Sigmoid colon (tissue), 7 donors: ENCODE measurements at places on chromosomes 3 and 15.

- peak; percentile 94 for DNase-seq
Observed at GRCh38 chr3:134464064-134464688, 21.6 kb downstream of the ANAPC13 start.

GRCh38 chr3:57959423-57960173 is 48.6 kb upstream of the FLNB start:
- DNase-seq, result no peak

DNA sequence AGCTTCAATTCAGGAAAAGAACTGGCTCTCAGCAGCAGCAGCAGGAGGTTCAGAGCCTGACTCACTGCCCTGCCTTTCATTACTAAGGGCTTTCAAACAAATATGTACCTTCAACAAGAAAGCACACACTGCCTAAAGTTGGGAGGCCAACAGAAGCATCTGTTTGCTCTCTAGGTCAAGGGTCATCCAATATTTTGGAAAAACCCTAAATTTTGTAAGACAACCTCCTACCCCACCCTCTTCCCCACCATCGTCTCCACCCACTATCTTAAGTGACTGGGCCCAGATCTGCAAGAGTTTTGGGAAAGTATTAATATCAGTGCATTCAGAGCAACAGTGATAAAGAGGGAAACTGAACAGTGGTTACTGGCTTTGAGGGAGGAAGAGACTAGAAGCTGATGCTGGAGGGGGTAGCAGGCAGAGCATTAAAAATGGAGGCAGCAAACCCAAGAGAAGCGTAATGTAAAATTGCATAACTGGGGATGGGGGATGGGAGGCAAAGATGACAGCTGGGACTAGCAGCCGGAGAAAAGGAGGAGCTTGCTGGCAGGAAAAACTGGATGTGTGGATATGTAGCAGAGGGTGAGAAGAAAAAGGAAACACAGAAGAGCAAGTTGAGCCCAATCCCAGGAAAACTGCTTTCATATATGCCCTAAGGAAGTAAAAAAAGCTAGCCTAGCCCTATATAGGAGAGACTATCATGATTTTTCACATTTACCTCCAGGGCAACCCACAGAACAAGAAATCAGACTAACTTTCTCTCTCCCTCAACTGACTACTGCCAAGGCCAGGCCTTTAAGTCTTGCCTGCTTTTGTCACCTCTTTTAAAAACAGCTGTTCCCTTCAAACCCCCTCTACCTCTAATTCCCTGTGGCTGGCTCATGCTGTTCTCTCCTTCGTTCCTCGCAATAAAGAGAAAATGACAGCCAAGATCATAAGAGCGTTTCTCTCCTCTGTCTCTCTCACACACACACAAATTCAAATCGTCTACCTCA is 31.4 kb downstream of the NPTN start:
- DNase-seq, result peak; percentile 89

- no peak for DNase-seq
Observed at GRCh38 chr3:119669906-119670570, 7.2 kb downstream of the COX17 start.

DNA sequence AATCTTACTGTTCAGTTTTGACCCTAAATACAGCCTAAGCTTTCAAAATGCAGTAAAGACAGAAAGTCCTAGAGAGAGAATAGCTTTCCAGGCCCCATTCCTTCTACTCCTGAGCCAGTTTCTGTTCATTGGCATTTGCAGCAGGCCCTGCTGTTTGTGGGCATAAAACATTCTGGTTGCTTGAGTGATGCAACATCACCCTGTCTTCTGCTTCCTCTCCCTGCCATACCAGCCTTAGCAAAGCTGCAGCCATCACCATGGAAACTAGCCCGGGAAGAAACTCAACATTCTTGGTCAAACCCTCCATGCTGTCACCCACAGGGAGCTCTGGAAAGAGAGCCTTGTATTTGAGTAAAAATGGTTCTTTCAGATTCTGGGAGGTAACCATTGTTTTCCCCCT is 325.7 kb downstream of the MAGI1 start:
- DNase-seq, result peak; percentile 63

DNA sequence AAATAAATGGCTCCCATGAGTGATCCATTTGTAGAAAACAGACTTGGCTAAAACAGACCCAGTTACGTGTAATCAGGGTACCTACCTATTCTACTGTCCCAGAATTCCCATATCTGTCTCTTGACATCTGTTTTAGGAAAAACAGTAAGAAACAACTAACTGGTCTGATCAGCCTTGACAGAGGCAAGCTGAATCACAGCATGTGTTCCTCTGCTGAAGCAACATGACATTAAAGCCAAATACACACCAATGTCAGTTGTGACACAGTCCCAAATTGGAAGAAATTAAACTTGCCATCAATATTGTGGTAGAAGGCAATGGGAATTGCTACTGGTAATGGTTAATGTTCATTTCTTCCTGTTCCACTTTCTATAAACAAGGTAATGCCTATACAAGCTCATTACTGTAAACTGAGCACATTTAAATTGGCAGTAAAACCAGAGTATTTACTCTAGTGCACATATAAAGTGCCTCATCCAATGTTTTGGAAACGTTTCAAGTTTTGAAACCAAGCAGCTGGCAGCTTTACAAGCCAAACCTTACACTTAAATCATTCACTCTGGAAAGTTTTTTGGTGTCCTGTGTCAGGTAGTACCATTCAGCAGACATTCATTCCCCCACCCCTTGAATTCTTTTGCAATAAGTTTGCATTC is 27.0 kb downstream of the ALDH1A2 start:
- DNase-seq, result no peak

DNA sequence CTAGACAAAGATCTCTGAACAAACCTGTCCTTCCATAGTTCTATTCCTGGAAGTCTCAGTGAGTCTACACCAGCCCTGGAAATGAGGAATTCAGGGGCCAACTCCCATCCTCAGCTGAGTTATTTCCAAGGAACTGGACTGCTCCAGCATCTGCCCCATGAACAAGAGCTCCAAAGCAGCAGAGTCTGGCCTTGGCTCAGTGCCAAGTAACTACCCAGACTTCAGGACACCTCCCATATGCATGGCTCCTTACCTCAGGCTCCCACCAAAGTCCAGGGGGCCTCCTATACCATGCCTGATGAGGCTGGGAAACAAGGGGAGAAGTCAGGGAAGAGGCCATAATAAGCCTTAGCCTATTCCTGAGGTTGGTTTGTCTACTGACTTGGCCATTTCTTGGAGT is 45.0 kb downstream of the FAIM start:
- no peak for DNase-seq

DNA sequence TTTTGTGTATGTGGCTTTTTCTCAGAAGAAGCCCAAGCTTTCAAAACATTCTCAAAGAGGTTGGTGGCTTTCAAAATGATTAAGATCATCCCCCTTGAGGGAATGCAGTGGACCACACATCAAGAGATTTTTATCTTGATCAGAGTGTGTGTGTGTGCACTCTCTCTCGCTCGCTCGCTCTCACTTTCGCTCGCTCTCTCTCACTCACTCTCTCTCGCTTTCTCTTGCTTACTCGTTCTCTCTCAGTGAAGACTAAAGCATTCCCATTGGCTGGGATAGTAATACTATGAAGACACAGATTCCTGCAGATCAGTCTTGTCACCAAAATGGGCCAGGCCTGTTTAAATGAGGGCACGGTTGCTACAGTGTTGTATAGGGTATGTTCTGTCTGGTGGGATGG is 365.7 kb downstream of the EDEM1 start:
- DNase-seq, result no peak

- no peak for DNase-seq
Observed at GRCh38 chr15:67196222-67196621, 58.2 kb downstream of the AAGAB start.

- DNase-seq, result peak; percentile 53
Observed at GRCh38 chr3:128491941-128492670, 895 bp downstream of the GATA2 start.

DNA sequence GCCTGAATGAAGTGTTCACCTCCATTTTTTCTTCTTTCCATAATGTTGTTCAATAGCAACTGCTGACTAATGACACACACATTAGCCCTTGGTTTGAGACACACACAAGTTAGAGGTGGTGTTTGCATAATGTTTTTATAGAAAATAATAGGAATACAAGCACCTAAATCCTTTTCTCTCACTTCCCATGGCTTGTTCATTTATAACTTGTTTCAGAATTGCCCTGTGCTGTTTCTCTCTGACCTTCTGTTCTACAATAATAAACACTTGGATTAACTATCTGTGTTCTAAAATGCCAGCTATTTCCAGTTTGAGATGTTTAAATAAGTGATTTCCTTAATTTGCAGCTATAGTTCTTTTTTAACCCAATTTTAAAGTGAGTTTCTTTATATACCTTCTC is 525.1 kb upstream of the ROBO2 start:
- no peak for DNase-seq

GRCh38 chr15:31383139-31383538 is 56.5 kb downstream of the KLF13 start:
- DNase-seq, result no peak

DNA sequence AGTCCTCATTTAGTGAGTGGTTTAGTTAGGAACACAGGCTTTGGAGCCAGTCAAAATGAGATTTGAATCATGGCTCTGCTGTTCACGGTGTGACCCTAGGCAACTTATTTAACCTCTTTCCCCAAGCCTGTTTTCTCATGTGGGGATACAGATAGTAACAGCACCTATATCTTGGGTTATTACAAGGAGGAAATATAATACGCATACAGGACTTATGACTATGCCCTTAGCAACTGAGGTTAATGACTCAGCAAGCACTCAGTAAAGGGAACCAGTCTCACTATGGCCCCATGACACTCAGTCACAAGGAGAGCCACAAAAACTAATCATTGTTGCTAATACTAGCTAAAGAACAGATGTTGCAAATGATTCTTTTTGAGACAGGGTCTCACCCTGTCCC is 45.9 kb downstream of the SUMF1 start:
- DNase-seq, result no peak

GRCh38 chr3:149090907-149091306 is 4.6 kb upstream of the HLTF start:
- DNase-seq, result no peak

DNA sequence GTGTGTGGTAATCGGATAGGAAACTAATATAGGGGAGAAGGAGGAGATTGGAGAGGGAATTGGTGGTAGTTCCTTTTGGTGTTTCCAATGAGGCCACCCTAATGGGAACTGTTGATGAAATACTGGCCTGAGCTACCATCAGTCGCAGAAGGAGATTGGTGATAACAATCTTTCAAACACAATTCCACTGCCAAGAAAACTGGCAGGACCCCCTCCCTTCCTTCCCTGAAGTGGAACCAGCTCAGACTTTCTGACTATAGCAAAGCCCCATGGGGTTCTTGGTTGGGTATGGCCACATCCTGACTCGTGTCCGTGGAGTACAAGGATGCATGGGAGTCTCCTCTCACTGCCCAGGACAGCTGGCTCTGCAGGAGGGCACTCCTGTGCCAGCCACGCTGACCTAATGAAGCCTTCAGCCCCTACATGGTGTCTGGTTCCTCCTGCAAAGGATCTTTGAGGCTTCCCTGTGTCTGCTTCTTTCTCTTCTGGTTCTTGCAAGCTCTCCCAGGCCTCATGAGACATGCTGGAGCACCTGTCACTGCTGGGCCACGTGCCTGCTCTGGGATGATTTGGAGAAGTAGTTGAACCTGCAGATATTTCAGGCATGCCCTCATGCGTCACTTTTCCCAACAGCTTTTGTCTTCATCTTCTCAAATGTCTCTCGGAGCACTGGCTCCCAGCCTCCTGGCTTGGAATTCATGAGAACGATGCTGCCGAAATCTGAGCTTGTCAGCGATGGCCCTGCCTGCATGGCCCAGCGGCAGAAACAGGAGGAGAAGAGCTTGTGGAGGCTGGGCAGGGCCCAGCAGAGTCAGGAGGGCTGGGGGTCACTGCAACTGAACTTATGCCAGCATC is 90.0 kb upstream of the ADPGK start:
- no peak for DNase-seq

- no peak for DNase-seq
Observed at GRCh38 chr15:100531204-100531603, 2.5 kb upstream of the CERS3 start.
